Activated B cell treated with CpG ODN at 0.5 μM for 24 hours (primary cell): ENCODE measurements at places on chromosomes 1 and 21.
A peak's percentile ranks its signal among the peaks of the same experiment; 100 is the strongest.

DNA sequence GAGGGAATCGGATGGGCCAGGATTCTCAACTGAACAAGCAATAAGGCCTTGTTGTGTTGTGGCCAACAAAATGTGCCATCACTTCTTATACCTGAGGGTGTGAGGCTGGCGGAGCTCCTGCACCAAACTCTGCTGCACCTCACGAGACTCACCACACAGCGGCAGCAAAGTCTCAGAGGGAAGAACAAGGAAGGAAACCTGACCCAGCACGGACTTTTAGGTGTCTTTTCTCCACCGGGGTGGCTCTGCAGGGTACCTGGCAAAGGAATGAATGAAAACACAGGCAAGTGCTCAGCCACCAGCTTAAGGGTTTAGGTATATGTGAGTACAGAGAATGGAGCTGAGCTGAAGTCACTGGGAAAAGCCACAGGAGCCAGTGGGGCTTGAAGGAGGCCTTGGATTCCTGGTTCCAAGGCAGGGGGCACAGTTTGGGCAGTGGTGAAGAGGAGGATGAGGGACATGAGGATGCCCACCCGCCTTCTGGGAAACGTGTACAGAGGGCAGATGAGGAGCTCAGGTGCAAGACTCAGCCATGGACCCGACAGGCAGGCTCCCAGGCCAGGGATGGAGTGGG is 31.1 kb upstream of the HSD3B1 start:
- H3K4me3 ChIP-seq: no peak overlapping the region
- no peak for DNase-seq
- no peaks in the 10 kb centered on the region for H3K36me3 ChIP-seq
- H3K27ac ChIP-seq: no peak overlapping the region
- H3K4me1 ChIP-seq: no peaks in the 10 kb centered on the region
- peaks cover 4% of the 10 kb centered on the region for H3K27me3 ChIP-seq

GRCh38 chr1:8425150-8425780 is 107.4 kb downstream of the SLC45A1 start:
- no peak for DNase-seq
- H3K4me3 ChIP-seq: peak overlapping the region; percentile 21
- peak overlapping the region; percentile 96 for H3K27ac ChIP-seq

DNA sequence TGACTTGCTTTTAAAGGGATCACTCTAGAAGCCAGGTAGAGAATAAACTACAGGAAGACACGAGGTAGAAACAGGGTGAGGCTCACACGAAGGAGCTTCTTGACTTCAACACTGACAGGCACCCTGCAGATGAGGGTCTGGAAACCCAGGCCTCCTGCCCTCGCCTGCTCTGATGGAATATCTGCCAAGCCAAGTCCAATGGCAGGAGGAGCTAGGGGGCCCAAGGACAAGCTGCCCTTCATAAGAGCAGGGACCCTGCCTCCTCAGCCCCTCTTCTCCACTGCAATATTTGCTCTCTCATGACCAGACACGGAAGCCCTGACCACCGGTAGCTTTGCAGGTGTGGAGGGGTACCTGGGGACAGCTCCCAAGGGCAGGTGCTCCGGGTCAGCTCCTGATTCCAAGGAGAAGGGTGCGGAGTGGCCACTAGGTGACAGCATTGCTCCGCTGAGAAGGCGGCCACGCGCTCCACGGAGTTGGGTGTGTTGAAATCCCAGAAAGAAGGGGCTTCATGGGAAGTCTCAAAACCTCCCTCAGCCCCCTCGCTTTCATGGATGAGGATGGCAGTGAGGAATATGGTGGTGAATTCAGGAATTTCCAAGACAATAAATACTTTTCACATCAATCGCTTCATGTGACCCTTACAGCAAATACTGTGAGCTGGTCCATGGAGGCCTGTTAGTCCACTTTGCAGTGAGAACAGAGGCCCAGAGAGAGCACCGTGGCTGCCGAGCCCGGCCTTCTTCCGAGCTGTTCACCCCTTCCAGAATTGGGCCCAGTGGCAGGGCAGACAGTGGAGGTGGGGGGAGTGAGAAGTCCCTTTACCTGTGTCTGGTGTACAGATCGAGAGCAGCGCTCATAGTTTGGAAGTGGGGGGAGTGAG is 33.2 kb upstream of the PAX7 start:
- H3K36me3 ChIP-seq: no peaks in the 10 kb centered on the region
- H3K4me1 ChIP-seq: no peaks in the 10 kb centered on the region
- DNase-seq: peak; percentile 27
- H3K4me3 ChIP-seq: no peak overlapping the region

GRCh38 chr1:177897281-177897997 is 72.4 kb downstream of the SEC16B start:
- H3K4me1 ChIP-seq: no peaks in the 10 kb centered on the region
- no peak overlapping the region for H3K4me3 ChIP-seq
- H3K36me3 ChIP-seq: no peaks in the 10 kb centered on the region
- DNase-seq: no peak
- peaks cover 2% of the 10 kb centered on the region for H3K27me3 ChIP-seq
- no peak overlapping the region for H3K27ac ChIP-seq

DNA sequence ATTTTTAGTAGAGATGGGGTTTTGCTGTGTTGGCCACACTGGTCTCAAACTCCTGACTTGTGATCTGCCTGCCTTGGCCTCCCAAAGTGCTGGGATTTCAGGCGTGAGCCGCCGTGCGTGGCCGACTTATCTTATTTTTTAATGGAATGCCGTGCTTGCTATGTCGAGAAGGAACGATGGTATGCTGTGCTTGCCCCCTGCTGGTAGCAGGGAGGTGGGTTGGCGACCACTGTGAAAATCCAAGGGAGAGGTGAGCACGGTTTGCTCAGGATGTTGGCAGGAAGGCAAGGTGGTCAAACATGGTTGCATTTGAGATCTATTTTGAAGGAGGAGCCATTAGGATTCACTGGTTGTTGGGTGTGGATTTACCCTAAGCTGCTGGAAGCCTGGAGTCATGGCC is 45.8 kb upstream of the RCC2 start:
- H3K27me3 ChIP-seq: peaks cover 11% of the 10 kb centered on the region
- H3K36me3 ChIP-seq: no peaks in the 10 kb centered on the region
- DNase-seq: no peak
- H3K27ac ChIP-seq: no peak overlapping the region
- no peaks in the 10 kb centered on the region for H3K4me1 ChIP-seq
- H3K4me3 ChIP-seq: no peak overlapping the region

DNA sequence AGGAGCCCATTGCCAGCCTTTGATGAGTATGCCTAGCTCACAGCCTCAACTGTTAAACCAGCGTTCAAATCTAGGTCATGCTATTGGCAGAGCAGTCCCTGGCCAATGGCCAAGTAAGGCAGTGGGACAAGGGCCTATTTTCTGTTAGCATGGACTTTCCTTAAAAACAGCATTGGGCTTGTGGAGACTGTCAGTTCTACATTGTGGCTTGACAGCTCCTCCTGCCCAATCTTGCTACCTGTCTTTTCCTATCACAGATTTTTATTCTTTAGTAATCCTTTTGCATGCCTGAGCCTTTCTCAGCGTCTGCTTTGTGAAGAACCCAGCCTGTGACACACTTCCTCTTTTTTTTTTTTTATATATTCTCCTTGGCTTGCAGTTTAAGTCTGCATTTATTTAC is 56.4 kb downstream of the DIP2A start:
- no peak overlapping the region for H3K4me3 ChIP-seq
- peaks cover 50% of the 10 kb centered on the region for H3K36me3 ChIP-seq
- H3K27ac ChIP-seq: peak overlapping the region; percentile 30
- DNase-seq: no peak
- H3K4me1 ChIP-seq: peaks cover 14% of the 10 kb centered on the region
